HS-27A (cell line): ENCODE measurements at places on chromosomes 3 and 15.

DNA sequence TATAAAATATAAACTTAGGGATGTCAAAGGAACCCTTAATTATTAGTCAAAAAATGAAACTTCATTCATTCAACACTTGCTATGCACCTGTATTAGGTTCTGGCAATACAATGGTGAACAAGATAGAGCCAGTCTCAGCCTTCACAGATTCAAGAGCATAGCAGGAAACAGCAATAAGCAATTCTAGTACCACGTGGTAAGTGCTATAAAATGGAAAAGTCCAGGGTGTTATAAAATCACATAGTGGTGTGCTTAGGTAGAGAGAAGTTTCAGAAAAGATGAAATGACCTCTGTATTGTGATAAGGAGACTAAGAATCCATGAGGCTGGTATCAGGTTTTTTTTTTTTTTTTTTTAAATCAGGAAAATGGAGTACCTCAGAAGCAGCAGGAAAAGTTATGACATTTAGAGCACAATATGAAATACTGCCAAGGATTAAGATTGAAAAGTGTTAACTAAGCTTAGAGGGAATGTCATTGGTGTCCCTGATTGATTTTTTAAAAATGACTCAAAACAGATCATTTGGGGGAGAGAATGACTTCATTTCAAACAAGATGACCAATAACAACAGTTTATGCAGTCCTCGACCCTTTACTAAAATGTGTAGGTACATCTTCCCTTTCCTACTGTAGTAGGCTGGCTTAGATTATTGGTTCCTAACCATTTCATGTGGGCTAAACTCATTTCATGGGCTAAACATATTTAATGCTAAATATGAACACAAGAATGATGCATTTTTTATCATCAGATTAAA lies 5.0 kb downstream of the TOMM70 start:
- no peak for DNase-seq

DNA sequence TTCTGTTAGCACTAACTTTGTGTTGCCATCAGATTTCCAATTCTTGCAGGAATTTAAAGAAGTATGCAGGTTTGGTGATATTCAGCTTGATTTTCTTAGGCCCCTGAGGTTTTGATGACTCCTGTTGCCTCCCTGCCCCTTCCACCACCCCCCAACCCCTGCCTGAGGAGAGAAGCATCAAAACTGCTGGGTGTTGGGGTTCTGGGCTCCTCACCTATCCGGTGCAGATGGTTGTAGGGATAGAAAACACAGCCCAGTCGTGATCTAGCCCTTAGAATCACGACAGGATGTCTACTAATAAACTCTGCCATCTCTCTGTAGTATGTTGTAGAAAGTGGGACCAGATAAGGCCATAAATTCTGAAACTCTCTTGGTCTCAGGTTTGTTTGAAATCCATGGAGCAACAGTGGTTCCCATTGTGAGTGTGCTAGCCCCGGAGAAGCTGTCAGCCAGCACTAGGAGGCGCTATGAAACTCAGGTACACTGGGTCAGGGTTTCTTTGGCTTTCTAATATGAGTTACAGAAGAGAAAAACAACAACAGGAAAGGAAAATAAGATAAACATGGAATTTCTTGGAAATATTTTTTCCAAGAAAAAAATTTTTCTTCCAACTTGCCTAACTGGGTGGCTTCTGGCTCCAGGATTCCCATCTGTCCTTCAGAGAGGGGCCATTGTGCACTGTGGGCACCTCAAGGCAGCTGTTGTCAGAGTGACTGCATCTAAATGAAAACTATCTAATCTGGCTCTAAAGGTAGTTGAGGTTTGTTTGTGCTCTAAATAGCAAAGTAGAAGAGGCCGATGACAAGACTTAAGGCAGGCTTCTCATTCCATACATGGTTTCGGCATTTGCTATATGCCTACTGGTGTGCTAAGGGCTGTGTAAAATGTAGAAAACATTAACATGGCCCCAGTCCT lies 8.7 kb downstream of the SRP14 start:
- DNase-seq, result no peak

DNA sequence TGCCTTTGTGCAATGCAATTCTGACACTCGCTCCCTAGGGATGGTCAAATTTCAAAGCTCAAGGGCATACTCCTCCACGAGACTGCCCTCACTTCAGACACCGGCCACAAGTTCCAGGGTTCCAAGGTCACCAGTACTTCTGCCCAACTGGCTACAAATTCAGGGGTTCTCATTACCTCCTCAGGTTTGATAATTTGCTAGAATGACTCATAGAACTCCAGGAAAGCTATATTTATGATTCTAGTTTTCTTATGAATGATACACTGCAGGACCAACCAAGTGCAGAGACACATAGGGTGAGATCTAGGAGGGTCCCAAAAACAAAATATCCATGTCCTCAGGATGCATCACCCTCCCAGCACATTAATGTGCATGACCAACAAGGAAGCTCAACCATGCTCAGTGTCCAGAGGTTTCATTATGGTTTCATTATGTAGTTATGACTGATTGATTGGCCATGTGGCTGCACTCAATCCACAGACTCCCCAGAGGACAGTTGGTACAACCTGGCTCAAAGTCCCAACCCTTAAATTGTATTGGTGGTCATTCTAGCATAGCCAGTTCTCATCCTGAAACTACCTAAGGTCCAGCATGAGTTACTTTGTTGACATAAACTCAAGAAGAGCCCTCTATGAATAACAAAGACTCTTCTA lies 170.4 kb upstream of the LRRN1 start:
- DNase-seq, result no peak

- DNase-seq, result no peak
Measured at GRCh38 chr3:187016639-187017345, 86.5 kb downstream of the ST6GAL1 start.

DNA sequence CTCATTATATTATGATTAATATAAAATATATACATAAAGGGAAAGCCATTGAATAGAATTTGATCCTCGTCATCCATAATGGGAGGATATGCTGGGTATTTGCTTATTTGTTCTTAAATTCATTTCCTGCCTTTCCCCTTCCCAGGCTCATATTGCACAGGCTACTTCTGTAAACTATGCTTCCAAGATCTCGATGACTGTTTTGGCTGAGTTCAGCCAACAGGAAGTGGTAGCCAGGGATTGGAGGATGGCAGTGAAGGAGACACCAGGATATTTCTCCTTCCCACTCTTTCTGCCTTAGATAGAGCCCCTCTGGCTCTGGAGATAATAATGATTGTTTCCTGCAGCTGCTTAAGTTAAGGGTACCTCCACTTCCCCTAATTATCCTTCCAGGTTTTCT lies 44.3 kb upstream of the DYNC1LI1 start:
- DNase-seq, result no peak

DNA sequence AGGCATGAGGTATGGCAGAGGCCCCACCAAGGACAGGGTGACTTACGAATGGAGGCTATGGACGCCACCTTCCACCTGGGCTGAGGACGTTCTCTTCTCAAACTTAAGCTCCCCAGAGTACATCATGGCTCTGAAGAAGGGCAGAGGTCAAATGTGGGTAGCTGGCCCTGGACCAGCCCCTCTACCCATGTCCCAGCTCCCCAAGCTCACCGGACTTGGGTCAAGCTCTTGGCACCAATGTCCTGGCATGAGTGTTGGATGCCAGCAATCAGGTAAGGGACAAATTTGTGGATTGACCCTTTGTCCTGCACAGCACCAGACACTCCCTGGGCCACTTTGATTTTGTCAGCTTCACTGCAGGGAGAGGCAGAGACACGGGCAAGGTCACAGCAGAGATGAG lies 2.5 kb downstream of the NDUFAF3 start:
- DNase-seq, result no peak
